ENCODE measurements at places on chromosomes 6 and 20.

GRCh38 chr6:90463874-90464273 is 123.0 kb downstream of the MAP3K7 start:
- DNase-seq: no peak

DNA sequence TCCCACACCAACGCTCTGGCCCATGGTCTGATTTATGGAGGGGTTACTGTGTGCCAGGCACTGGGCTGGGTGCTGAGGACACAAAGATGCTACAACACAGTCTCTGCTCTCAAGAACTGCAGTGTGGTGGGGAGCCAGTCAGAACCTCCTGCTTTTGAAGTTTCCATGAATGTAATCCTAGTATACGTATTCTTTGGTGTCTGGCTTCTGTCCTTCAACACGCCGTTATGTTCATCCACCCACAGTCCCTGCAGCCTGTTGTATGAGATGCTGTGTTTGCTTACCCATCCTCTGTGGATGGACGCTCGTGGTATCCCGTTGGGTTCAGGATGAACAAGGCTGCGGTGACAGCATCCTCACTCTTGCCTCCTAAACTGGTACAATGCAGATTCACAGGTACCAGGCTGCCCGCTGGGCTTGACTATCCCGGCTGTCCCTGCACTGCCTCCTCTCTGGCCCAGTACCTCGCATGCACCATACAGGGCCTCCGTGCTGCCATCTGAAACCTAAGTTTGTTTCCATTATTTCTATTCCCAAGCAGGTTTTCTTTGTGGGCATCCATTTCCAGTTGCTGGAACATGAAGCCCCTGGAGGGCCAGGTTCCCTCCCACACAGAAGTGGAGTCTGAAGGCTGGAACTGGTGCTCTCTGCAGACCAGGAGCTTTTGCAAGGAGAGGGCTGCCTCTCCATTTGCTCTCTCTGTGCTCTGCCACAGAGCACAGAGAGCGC is 364.5 kb downstream of the ZFAND3 start:
- DNase-seq: no peak

DNA sequence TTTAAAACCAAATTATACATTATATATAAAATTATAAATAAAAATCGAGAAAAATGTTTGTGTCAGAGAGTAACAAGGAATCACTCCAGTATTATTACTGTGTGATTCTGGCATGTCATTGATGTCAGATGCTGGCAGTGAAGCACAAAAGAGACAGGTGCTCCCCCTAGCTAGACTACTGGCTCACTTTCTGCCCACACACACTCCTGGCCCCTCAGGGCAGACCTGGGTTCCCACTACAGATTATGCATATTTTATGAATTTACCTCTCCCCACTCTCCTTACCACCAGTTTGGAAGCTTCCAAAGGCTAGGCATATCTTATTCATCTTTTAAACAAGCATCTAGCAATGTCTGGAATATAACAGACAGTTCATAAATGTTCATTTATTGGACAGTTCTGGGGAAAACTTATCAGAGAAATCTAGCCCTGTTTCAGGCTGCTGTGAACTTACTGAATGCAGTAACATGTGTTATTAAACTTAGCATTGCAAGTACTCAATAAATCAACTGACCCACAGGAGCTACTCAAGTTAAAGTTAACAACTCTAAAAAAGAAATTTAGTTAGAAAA is 12.8 kb downstream of the SNX3 start:
- DNase-seq: no peak

- DNase-seq: peak; percentile 79
Measured at GRCh38 chr20:46396052-46396740, 10.2 kb downstream of the ELMO2 start.

- DNase-seq: peak; percentile 63
Measured at GRCh38 chr6:125859727-125860126, 69.0 kb downstream of the NCOA7 start.
